Diencephalon (tissue), 1 donor: ENCODE measurements at places on chromosomes 1 and 21. TPM values are rescaled to one million over a fixed set of nuclear protein-coding genes. Genes with fewer than 3 reads are reported as not detected.

The PLCH2 gene
- total RNA-seq: 16.1 TPM

The CD1B gene
- total RNA-seq: not detected

The FAM3B gene
- total RNA-seq: 0.69 TPM

The AGBL4 gene
- total RNA-seq: 12.2 TPM

The SAMD11 gene
- total RNA-seq: 4.4 TPM

The TAF5L gene
- total RNA-seq: 23.8 TPM

The PLEKHA6 gene
- total RNA-seq: 23.1 TPM

The CDC20 gene
- total RNA-seq: 6.7 TPM

The AIM2 gene
- 9.9 TPM for total RNA-seq

The HSPB7 gene
- 0.23 TPM for total RNA-seq

The GRHL3 gene
- total RNA-seq: 0.23 TPM

The KRTAP7-1 gene
- not detected for total RNA-seq

The ADCY10 gene
- 0.69 TPM for total RNA-seq

The CD247 gene
- total RNA-seq: 4.8 TPM

The CHODL gene
- 21.9 TPM for total RNA-seq

The SRSF11 gene
- total RNA-seq: 130 TPM

The TTC34 gene
- total RNA-seq: 0.46 TPM

The AVPR1B gene
- 0.23 TPM for total RNA-seq

The WNT2B gene
- 1.8 TPM for total RNA-seq

The LRRC3 gene
- 5.8 TPM for total RNA-seq

The HTR1D gene
- 1.2 TPM for total RNA-seq

The TSTD1 gene
- total RNA-seq: 52.1 TPM

The CHI3L1 gene
- total RNA-seq: 1.2 TPM

The SUSD4 gene
- total RNA-seq: 50.1 TPM

The BGLAP gene
- not detected for total RNA-seq

The ACTL8 gene
- total RNA-seq: 0.23 TPM

The ELOA gene
- total RNA-seq: 24.2 TPM

The DNASE2B gene
- total RNA-seq: 0.23 TPM

The NR0B2 gene
- total RNA-seq: not detected

The RXRG gene
- total RNA-seq: 70.8 TPM

The UBE2G2 gene
- total RNA-seq: 74.0 TPM

The KRTAP21-3 gene
- not detected for total RNA-seq

The AGMAT gene
- total RNA-seq: 2.3 TPM

The CD46 gene
- 114 TPM for total RNA-seq

The SLAMF8 gene
- not detected for total RNA-seq

The COL6A2 gene
- total RNA-seq: 21.2 TPM

The TIAM1 gene
- 41.8 TPM for total RNA-seq

The TSPAN2 gene
- total RNA-seq: 46.6 TPM

The BRINP3 gene
- total RNA-seq: 117 TPM

The E2F2 gene
- 3.0 TPM for total RNA-seq

The KCNA10 gene
- total RNA-seq: not detected

The CFHR5 gene
- not detected for total RNA-seq

The ADAM30 gene
- not detected for total RNA-seq

The GREM2 gene
- 5.3 TPM for total RNA-seq

The S100B gene
- total RNA-seq: 57.0 TPM

The LGR6 gene
- 1.6 TPM for total RNA-seq

The KCNJ6 gene
- total RNA-seq: 14.8 TPM

The PLA2G5 gene
- total RNA-seq: 1.8 TPM

The ZYG11A gene
- total RNA-seq: 0.92 TPM

The VPS13D gene
- total RNA-seq: 64.8 TPM

The SLC6A9 gene
- 18.0 TPM for total RNA-seq

The RIPPLY3 gene
- total RNA-seq: 0.23 TPM

The FAM110D gene
- total RNA-seq: 0.92 TPM

The C1QA gene
- 17.5 TPM for total RNA-seq

The FH gene
- 99.4 TPM for total RNA-seq

The NBPF1 gene
- 90.0 TPM for total RNA-seq
